NCI-H524 treated with DMSO at 0.1 percent for 48 hours (cell line): ENCODE measurements at places on chromosomes 5 and 9.

- DNase-seq = no peak
These were observed 29.2 kb downstream of the IZUMO3 start for GRCh38 chr9:24516463-24516862.

- DNase-seq = no peak
These were observed 191.1 kb upstream of the PIK3R1 start for GRCh38 chr5:68024426-68024825.

DNA sequence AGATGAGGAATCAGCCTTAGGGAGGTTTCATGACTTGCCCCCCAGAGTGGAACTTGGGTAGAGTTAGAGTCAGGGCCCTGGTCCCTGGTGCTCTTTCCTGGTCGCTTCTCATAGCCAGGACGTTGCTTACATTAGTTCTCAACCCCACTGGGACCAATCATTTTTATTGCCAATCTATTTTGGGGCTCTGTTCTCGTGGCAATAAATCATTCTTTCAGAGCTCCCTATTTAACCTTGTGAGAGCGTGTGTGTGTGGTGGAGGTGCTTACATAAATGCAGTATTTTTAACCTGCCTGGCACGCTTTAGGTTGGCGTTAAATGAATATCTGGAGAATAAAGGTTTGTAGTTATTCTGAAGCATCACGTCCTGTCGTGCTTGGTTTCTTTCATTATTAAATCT, 4.1 kb downstream of the TRIO start:
- DNase-seq = no peak

- no peak for DNase-seq
These were observed 1.8 kb upstream of the SH2D3C start for GRCh38 chr9:127780126-127780885.

DNA sequence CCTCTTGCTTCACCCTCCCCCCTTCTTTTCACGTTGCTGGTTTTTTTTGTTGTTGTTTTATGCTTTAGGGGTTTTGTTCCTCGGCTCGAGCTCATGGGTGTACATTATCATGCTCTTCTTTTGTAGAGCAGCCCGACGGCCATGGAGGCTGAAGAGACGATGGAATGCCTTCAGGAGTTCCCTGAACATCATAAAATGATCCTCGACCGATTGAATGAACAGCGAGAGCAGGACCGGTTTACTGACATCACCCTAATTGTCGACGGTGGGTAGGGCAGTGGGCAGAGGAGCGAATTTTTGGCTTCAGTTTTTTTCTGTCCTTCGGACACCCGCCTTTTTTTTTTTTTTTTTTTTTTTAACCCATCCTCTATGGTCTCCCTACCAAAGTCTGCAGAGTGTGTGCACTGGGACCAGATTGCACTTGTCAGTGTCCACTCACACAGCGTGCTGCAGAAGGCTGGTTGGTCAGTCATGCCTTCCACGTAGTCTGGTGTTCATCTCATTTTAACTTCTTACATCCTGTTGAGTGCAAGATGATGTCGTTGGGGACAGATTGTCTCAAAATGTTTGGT, 1.3 kb downstream of the ZNF131 start:
- DNase-seq = no peak

- DNase-seq = no peak
These were observed 45.8 kb downstream of the SECISBP2 start for GRCh38 chr9:89363921-89364665.

GRCh38 chr5:8683496-8683895, 814.5 kb downstream of the MTRR start:
- peak; percentile 89 for DNase-seq

GRCh38 chr5:179314606-179315355, 30.5 kb downstream of the ADAMTS2 start:
- no peak for DNase-seq
